ENCODE measurements at places on chromosomes 16 and 17.

DNA sequence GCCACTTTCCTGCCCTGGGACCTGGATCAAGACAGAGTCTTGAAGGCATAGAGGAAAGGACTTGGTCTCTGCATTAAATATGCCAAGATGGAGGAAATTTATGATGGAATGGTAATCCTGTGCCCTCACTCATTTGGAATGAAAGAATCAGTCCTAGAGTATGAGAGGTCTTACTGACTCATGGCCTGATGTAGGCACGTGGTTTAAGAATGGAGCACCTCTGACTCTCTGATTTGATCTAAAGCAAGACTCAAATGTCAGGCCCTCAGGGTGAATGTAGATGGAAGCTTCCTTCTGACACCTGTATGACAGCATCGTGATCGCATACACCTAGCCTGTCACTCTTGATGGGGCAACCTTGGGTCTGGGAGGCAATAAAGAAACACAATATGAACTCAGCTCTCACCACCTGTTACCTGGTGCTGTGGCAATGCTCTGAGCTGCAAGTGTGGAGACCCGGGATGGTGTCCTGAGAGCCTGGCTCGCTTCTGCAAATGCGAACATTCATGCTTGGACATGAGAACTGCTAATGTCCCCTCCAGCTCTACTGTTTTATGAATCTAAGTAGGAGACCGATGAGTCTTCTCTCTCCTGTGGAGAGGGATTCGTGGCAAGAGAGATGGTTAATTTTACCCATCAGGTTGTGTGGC is 229.9 kb downstream of the ABCC12 start:
- no peak for DNase-seq

- DNase-seq, result no peak
Measured at GRCh38 chr17:978103-979093, 1.2 kb downstream of the NXN start.

GRCh38 chr17:16818821-16819683 is 129.0 kb downstream of the CCDC144A start:
- no peak for DNase-seq

DNA sequence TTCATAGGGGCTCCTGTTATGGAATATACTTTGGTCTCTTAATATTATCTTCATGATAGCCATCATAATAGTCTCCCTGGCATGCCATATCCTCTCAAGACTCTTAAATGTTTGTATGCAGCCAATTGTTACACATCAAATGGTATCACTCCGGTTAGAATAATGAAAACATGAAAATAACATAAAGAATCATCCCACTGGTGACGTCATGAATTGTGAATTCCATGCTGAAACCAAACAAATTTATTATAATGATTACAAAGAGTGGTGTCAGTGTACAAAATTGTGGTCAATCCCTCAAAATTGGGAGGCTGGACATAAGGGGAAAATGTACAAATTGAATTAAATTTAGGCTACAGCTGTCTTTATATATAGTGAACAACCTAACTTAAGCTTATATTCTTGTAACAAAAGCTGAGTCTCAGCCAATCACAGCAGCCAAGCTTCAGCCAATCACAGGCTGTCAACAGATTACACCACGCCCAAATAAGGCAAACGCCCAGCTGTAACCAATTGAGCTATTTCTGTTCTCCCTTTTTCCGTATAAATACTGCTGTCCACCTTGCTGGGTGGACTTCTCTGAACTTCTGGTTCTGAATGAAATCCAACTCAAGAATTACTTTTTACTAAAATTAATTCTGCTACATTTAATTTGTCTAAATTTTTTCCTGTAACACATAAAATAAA is 156.1 kb downstream of the CHD9NB start:
- no peak for DNase-seq

- no peak for DNase-seq
Measured at GRCh38 chr17:1454541-1454940, 1.5 kb downstream of the CRK start.

- no peak for DNase-seq
Measured at GRCh38 chr16:8885674-8886592, 3.8 kb downstream of the LITAFD start.

DNA sequence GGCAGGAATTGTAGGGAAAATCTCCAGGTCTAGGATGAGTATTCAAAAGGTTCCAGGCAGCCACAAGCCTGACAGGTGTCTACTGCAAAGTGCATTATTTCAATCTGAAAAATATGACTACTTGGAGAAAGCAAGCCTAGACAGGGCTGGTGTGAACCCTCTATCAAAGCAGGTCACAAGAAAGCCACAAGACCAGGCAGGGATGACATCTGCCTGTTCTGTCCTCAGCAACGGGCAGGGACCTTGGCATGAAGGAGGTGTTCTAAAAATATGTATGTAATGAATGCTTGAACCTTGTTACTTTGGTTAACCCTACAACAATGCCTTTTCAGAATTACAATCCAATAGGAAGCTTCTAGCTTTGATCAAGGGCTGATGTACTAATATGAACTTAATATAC is 1.2 kb upstream of the COX6A2 start:
- no peak for DNase-seq

- no peak for DNase-seq
Measured at GRCh38 chr16:1036166-1036565, 36.4 kb upstream of the SSTR5 start.

DNA sequence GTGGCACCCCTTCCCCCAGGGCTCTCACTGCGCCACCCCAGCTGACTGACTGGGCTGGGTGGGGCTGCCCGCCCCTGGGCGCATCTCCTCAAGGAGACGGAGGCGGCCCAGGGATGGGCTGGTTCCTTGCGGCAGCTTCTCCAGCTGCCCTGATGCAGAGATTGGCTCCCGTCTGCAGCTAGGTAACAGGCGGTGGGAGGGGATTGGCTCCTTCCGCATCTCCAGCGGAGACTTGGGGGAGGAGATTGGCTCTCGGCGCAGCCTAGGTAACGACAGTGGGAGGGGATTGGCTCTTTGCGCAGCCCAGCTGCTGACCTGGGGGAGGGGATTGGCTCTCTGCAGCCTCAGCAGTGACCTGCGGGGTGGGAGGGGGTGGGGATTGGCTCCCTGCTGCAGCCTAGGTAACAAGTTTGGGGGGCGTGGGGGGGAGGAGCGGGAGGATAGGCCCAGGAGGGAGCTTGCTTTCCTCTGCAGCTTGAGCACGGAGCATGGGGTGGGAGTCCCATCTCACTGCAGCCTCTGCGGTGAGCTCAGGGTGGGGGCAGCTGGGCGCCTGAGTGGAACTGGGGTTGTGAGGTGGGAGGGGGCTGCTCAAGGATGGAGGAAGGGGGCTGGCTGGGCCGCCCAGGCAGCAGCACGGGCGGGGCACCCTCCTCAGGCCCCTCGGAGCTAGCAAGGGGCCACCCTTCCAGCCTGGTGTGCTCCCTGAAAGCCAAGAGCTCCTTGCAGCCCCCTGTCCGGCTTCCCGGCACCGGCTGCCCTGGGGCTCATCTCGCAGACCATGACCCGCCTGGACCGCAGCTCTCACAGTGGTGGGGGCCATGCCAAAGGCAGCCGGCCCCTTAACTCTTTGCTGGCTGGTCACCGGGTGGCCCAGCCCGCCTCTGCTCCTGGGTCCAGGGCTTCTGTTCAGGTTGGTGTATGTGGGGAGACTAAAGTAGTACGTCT is 6.4 kb downstream of the NFE2L1 start:
- peak; percentile 82 for DNase-seq

DNA sequence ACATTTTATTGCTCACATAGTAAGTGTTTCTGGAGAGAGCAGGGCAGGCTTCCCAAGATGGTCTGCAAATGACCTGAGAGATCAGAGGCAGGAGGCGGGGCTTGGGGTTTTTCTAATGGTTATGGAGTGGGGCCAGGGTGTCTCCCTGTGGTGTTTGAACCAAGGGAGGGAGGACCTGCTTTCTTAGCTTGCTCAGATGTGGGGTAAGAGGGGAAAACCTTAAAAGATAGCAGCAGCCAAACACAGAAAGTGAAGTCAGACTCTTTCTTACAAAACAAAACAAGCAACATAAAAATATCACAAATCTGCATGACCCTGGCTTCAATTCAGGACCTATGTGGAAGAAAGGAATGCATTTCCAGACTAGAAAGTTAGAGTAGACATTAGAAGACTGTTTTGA is 22.9 kb upstream of the DNAJA2 start:
- no peak for DNase-seq

GRCh38 chr16:68297908-68298307 is 12.8 kb downstream of the SLC7A6OS start:
- no peak for DNase-seq

DNA sequence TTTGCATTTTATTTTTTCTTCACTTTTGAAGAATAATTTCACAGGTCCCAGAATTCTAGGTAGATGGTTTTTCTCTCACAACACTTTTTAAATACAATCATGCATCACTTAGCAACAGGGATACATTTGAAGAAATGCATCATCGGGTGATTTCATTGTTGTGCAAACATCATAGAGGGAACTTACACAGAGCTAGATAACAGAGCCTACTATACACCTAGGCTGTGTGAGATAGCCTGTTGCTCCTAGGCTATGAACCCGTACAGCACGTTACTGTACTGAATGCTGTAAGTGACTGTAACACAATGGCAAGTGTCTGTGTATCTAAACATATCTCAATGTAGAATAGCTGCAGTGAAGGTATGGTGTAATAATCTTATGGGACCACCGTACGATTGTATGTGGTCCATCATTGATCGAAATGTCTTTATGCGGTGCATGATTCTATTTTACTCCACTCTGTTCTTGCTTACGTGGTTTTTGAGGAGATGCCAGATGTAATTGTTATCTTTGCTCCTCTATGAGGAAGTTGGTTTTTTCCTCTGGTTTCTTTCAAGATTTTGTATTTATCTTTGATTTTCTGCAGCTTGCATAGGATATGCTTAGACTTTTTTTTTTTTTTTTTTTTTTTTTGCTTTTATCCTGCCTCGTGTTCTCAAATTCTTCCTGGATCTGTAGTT is 35.5 kb upstream of the TMEM92 start:
- no peak for DNase-seq

GRCh38 chr17:81471818-81472456 is 40.7 kb downstream of the ACTG1 start:
- no peak for DNase-seq

DNA sequence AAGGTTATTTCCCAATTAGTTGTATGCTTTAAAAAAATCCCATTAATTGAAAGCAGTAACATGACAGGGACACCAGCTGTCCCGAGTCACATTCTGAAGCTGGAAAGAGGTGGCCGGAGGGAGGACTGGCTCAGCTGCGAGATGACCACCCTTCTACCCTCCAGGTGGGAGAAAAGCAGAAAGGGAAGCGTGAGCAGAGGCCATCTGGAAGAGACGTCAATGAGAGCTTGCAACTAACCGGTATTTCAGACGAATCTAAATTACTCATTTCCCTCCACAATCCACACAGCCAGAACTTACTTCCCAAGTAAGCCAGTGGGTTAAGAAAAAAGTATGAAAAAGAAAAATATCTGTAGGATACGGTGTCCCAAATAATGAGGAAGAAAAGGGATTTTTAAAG is 28.5 kb upstream of the SLC38A8 start:
- DNase-seq, result no peak

DNA sequence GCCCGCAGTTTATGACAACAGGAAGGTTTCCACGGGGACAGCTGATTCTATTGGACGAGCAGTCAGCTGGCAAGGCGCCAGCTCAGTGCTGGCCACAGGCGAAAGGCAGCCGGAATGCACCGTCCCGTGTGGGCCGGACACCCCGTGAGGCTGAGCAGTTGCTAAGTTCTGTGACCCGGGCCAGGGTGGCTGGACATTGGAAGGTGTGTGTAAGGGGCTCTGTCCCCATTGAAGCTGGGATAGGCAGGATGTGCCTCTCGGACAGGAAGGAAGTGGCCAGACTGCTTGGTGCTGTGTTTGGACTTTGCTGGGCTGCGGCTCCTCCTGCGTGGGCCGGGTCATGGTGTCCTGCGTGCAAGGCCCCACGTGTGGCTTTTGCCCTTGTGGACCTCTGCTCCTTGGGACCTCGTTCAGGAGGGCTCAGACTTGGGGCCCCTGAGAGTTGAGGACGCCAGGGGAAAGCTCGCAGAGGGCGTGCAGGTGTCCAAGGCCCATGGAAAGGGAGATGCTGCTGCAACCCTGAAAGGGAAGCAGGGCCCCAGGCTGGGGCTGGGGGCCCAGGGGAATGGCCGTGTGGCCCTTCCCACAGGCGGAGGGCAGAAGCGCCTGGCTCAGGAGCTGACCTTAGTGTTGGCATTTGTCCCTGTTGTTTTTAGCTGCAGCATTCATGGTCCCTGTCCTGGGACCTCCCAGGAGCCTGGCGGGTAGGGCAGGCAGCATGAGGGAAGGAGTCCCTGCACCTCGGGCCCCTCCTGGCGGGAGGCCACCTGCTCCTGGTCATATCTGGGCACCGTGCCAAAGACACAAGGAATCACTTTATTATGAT is 10.0 kb downstream of the BAIAP2 start:
- no peak for DNase-seq

DNA sequence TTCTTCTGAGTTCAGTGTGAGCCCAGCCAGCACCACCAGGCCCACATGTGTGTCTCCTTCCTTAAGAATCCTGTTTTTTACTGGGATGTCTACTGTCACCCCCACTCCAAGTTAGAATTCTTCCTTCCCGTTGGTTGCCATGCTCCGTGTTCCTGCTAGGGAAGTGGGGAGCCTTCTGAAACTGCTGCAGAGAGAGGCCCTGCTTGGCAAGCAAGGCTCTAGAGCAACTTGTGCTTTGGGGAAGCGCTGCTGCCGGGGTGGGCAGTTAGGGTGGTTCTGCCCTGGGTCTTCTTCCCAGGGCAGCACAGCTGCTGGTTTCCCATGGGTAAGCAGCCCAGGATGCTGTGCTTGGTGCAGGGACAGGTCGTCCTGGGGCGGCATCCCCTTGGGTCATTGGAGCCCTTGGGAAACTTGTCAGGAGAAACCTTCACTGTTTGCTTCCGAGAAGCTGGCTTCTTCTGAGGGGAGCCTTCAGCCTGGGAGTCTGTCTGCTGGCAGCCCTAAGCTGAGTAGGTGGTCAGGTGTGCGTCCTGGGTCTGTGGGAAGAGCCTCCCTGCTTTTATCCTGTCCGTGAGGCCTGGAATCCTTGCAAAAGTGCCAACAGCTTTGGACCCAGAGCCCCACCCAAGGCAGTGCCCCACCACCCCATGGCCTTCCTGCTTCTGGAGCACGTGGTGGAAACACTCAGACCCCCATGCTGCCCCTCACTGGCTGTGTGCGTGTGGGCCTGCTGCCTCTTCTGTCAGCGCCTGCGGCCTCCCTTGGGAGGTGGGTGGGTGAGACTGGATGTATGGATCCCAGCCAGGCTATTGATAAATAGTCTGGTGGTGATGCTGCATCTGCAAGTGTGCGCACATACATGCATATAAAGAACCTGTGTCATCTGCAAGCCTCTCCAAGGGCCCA is 71.8 kb downstream of the PLD6 start:
- DNase-seq, result no peak

GRCh38 chr16:982145-983043 is 824 bp downstream of the SOX8 start:
- DNase-seq, result no peak

GRCh38 chr16:17330044-17330443 is 140.7 kb downstream of the XYLT1 start:
- no peak for DNase-seq

- DNase-seq, result no peak
Measured at GRCh38 chr16:23952128-23952970, 116.6 kb downstream of the PRKCB start.

- no peak for DNase-seq
Measured at GRCh38 chr16:65126845-65127624, 5.2 kb upstream of the CDH11 start.

GRCh38 chr16:68382296-68382718 is 66.0 kb downstream of the SMPD3 start:
- no peak for DNase-seq
